Calu3 (cell line): ENCODE measurements at places on chromosomes 11 and 22. TPM values are rescaled to one million over a fixed set of nuclear protein-coding genes. Genes with fewer than 3 reads are reported as not detected.

DNA sequence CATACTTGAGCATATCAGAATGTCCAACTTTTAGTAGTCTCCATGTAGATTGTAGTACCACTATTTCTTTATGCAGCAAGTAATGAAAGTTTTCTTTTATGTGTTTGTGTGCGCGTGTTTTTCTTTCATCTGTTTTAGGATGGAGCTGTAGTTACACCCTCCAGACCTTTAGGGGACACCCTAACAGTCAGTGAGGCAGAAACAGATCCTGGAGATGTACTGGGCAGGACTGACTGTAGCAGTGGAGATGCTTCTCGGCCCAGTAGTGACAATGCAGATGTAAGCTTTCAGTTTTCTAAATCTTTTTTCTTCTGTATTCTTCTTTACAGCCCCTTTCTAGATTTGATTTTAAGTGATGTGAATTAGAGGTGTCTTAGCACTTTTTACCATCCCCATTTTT, 79.9 kb upstream of the GRIK4 start:
- DNase-seq, result no peak

GRCh38 chr11:121418625-121419114, 33.4 kb upstream of the SORL1 start:
- no peak for DNase-seq

- DNase-seq, result no peak
These were observed 91.6 kb downstream of the STIM1 start for GRCh38 chr11:3947061-3947460.

GRCh38 chr11:109490953-109491635, 69.1 kb downstream of the C11orf87 start:
- DNase-seq, result no peak

DNA sequence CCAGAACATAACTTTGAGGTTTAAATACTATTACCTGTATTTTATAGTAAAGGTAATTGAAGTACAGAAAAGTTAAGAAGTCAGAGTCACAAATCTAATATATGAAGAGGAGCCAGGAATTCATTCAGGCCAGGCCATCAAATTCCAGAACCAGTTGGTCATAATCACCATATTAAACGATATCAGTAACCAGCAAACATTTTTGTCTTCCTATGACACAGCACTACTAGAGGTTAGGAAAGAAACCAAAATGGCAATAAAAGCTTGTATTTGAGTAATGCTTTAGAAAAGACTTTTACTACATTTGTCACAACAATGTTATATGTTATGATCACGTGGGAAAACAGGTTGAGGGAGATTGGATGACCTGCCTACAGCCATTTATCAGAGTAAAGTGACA, 62.2 kb downstream of the DKK3 start:
- DNase-seq, result no peak

DNA sequence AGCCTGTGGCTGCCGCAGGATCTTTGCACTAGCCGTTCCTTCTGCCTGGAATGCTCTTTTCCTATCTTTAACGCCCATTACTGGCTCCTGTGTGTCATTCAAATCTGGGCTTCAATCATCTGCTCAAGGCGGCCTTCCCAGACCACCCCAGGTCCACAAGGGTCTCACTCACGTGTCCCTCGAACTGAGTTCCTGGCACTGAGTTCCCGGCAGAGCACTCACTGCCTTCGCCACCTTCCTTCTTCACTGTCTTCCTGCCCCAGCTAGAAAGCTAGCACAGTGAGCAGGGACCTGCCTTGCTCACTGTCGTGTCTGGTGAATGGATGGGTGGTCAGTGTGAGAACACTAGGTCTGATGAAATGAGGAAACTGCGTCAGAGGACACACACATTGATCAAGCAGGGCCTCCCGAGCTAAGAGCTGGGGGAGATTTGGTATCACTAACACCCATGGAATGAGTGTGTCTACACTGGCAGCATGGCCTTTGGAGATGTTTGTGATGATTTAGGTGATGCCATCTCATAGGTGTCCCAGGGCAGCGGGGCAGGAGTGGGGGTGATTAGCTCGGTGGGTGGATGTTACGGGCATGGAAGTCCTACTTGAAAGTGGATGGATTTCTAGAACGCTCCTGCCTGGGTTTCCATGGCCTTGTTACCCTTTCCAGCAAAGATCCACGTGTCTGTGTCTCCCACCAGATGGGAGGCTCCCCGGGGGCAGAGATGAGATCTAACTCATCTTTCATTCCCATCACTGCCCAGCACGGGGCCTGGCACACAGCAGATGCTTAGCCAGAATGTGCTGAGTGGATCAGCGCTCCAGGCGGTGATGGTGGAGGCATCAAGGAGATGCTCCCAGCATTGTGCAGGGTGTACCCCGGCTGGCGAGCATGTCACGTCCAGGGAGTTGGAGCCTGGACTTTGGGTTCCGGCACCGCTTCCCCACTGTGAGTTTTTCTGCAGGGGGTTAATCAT, 64.5 kb downstream of the SHISAL1 start:
- DNase-seq, result no peak

- no peak for DNase-seq
These were observed 10.6 kb upstream of the GAB2 start for GRCh38 chr11:78428266-78428636.

- DNase-seq, result no peak
These were observed 8.3 kb upstream of the SLC39A13 start for GRCh38 chr11:47399860-47400767.

DNA sequence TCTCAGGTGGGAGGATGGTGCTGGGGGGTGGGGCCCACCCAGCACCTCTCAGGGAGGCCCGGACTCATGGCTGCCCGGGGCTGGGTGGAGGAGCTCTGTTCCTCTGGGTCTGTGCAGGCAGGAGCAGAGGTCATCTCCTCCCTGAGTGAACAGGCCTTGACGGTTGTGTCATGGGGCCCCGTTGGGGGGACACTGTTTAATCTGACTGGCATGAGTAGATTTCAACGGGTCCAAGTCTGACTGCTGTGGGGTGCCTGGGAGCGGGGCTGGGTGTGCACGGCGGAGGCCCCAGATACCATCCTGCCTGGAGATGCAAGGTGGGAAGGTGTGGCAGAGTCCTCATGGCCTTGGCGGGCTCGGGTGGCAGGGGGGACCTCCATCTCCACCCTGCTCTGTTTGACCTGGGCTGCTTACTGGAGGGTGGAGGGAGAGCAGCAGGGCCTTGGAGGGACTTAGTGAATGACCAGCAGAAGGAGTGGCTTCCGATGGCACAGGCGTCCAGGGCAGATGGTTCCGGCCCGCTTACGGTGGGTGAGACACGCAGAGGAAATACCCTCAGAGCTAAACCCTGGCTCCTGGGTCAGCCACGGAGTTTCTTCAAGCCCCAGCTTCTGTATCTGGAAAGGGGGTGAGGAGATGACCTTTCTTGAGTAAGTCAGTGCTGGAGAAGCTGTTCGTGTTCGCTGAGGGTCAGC, 48.7 kb downstream of the SMIM38 start:
- no peak for DNase-seq

DNA sequence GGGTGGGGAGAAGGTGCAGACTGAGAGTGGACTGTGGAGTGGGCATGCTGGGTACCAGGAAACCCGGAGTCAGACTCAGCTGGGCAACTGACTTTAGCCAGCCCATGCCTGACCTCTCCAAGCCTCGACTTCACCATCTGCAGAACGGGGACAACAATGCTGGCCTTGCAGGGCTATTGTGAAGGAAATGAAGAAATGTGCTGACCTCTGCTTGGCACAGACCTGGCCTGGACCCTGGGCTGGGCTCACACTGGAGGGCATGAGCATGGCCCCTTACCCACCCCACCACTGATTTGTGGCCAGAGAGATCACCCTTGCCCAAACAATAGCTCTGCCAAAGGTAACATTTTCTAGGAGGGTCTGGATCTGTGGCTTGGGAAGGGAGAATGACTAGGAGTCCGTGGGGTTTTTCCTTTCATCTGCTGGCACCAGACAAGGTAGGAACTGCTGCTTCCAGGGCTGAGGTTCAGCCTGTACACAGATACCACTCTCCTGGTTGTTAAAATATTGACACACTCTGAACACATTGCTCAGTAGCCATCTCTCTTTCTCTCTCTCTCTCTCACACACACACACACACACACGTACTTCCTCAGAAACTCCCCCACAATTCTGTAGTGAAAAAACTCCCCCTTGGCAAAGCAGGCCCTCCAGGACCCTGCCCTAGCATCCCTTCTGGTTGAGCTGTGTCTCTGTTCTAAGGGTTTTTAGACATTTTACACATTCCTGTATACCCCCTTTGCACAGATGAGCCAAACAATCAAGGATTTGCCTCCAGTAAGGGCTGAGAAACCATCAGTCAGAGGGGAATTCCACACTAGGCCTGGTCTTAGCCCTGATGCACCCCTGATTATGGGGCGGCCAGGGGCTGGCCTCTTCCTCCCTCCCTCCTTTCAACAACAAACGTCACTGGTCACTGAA, 1.0 kb downstream of the MOGAT2 start:
- no peak for DNase-seq

THRSP gene
- total RNA-seq, result not detected in 2 replicates

ABCC8 gene
- 0.76 and 1.0 TPM in 2 replicates for total RNA-seq

MMP12 gene
- not detected in 2 replicates for total RNA-seq
